ENCODE measurements at places on chromosomes 2 and 18.

- no peak for DNase-seq
These were observed 42.2 kb upstream of the RTN4 start for GRCh38 chr2:55092439-55092838.

DNA sequence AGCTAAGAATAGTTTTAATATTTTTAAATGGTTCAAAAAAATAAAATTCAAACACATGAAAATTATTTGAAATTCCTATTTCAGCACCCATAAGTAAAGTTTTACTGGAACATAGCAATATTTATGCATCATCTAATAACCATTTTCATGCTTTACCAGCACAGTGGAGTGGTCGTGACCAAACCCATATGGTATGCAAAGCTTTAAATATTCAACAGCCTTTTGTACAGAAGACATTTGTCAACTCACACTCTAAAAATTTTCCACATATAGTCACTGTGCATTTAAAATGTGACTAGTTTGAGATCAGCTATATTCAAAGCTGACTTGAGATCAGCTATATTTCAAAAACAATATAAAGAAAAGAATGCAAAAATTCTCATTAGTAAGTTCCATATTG lies 46.2 kb downstream of the PUM2 start:
- DNase-seq = no peak

GRCh38 chr18:5571666-5572065 lies 27.9 kb upstream of the EPB41L3 start:
- no peak for DNase-seq

DNA sequence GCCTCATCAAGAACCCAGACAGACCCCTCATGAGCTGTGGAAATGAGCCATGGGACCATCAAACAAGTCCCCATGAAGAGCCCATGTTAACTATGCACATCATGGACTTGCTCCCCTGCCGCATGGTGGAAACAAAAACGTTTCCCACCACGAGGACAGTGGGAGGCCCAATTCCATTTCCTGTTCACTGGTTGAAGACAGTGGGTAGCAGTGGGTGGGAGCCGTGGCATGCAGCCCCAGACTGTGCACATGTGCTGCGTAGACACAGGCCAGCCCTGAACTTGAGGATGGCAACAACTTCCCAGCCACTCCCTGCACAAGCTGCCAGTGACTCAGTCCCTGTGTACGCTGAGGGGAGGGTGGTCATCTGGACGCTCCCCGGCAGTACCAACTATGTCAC lies 108.4 kb upstream of the LMAN1 start:
- DNase-seq = no peak

DNA sequence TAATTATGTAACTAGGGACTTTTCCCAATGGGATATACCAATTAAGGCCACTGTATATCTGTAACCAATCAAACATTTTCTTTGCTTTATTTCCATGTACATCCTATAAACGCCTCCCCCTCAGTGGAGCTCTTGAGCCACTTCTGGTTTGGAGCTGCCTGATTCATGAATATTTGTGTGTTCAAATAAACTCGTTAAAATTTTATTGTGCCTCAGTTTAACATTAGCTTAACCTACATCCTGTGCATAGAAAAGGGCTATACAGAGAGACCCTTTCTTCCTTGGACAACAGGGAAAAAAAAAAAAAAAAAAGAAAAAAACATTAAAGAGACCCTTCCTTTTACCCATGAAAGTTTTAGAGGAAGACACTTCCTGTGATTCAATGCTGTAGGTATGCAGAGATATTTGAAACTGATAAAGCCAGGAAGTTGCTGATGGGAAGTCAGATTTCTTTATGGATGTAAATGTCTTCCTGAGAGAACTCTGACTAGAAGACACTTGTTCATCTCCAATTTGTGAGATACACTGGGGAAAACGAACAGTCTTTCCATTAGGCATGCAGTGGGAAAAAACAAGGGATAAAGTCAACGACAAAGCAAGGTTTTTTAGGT lies 614.6 kb upstream of the SOX11 start:
- no peak for DNase-seq

DNA sequence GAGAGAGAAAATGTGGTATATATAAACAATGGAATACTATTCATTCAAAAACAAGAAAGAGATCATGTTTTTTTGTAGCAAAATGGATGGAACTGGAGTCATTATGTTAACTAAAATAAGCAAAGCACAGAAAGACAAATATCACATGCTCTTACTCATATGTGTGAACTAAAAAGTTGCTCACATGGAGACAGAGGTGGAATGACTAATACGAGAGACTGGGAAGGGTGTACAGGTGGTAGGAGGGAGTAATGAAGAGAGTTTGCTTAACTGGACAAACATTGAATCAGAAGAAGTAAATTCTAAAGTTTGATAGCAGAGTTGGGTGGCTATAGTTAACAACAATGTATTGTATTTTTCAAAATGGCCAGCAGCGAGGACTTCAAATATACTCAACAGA lies 1080.7 kb upstream of the CHAC2 start:
- DNase-seq = no peak

DNA sequence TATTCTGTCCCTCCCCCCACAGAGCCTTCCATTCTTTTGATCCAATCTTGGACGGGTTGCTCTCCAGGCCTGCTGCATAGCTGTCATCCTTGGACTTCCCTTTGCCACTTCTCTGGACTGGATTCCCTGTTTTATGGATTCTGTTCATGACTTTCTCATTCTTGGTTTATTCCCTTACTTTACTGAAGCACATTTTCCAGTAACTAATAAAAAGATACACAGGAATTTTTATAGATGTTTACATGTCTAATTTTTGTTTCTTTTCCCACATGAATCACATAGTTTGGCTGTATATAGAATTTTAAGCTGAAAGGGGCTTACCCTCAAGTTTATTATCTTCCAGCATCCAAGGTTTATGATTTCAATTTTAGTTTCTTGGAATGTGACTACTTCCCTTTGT lies 37.9 kb downstream of the GDF7 start:
- DNase-seq = no peak

DNA sequence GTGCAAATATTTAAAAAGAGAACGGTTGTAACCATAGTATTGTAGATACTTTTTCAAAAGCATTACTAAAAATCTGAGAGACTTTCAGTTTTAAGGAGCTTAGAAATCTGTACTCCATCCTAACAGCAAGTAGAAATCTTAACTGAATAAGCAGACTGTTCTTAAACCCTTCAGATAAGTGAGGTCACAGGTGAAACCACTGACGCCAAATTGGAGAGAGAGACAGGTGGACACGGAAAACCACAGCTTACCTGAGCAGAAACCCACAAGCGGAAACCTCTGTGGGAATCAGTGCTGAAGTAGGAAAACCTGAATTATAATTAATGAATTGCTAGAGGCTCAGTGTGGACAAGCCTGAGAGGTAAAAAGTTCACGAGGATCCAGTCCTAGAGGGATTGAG lies 959.4 kb upstream of the CELF4 start:
- DNase-seq = no peak
